ENCODE measurements at places on chromosomes 5 and 9.
A peak's percentile ranks its signal among the peaks of the same experiment; 100 is the strongest.

- DNase-seq = no peak
These were observed 242.5 kb downstream of the BNC2 start for GRCh38 chr9:16627967-16628366.

- no peak for DNase-seq
These were observed 46.1 kb downstream of the ASTN2 start for GRCh38 chr9:117368684-117369230.

DNA sequence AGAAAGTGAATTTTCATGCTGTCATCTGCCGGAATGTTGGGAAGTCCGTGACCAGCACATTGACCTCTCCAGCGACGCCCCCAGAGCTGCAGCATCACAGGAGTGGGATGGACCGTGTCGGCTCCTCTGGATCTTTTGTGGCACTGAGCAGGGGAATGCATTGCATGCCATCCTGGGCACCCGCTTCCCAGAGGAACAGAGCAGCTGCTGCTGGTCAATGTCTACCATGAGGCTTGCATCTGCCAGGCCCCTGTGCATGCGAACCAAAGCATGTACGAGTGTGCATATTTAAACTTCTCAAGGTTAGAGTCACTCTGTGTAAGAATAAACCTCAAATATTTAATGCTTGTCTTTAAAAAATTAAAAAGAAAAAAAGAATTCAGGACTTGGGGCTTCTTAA, 414.8 kb downstream of the GADD45G start:
- DNase-seq = peak; percentile 48

- DNase-seq = no peak
These were observed 3.8 kb upstream of the SHC3 start for GRCh38 chr9:89182369-89182768.

- peak; percentile 33 for DNase-seq
These were observed 177.6 kb upstream of the SMARCA2 start for GRCh38 chr9:1837453-1838084.

GRCh38 chr9:124280176-124280691, 22.5 kb downstream of the NEK6 start:
- DNase-seq = no peak

GRCh38 chr5:159343295-159344094, 13.2 kb upstream of the IL12B start:
- DNase-seq = no peak

GRCh38 chr5:121497176-121497575, 354.5 kb upstream of the FTMT start:
- no peak for DNase-seq

DNA sequence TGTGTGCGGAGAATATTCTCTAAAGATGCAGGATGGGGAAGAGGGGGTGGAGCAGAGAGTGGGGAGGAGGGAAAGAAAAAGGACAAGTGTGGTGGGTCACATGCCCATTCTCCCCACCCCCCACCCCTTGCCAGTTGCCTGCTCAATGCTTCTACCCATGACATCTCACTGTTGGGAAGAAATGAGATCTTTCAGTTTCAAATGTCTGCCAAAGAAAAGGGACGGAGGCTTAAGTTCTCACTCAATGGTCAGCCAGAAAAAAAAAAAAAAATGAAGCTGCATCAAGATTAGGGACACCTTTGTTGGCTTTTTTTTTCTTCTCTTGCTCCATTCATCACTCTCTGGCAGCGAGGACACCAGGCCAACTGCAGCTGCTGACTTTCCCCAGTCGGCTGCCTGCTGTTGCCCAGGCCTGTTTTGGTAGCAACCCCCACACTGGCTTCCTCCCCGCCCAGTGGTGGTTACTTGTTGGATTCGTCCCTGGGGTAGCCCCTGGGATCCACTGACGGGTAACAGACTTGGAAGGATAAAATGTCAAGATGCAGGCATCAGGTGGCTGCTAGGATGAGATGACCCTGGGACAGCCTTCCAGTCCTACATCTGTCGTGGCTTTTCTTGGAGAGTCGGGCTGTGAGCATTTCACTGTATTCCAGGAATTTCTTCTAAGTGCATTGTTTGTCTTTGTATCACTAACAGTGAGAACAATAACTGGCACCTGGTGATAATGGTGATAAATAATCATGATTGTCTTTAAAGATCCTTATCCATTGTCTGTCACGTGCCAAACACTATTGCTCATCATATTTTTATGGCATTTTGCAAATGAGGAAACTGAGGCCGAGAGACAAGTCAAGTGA, 9.1 kb downstream of the WWC1 start:
- no peak for DNase-seq

DNA sequence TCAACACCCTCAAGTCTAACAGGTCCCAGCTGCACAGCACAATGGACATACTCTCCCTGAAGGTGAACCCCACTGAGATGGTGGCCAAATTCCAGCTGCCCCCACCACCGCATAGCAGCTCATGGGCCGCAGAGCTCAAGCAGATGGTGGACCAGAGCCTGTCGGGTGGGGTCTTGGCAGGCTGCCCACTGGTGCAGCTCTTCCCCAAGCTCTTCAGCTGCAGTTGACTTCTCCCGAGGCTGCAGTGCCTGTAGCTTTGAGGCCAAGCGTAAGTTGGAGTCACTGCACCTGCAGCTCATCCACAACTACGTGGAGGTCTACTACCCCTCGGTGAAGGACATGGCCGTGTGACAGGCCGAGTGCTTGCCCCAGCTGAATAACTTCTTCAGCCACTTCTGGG, 56.6 kb upstream of the SPTLC1 start:
- no peak for DNase-seq

DNA sequence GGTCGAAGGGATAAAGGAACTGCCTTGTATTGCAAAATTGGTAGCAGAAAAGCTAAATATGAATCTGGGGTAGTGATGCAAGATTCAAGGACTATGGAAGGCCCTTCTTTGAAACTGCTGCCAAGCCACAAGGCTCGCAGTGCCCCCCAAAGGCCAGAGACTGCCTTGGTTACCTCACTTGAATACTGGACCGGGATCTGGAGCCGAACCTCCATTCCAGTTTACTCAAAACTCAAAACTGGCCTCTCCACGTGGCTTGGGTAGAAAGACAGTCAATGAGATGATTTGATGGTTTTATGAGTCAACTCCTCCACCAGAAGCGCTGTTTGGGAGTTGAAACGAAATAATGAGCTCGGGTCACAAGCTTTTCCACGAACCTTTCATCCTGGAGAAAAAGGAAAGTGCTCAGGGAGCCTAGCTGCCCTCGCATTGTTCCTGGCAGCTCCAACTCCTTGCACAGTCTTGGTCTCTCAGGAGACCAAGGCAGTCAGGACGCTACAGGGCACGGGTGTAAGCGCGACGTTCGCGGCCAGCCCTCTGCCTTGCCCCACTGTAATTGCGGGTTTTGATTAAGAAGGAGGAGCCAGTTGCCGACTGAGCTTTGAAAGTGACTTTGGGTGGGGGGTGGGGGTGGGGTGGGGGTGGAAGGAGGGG, 2.8 kb downstream of the ST8SIA4 start:
- peak; percentile 28 for DNase-seq

- no peak for DNase-seq
These were observed 536 bp downstream of the SLC27A4 start for GRCh38 chr9:128340691-128341434.

DNA sequence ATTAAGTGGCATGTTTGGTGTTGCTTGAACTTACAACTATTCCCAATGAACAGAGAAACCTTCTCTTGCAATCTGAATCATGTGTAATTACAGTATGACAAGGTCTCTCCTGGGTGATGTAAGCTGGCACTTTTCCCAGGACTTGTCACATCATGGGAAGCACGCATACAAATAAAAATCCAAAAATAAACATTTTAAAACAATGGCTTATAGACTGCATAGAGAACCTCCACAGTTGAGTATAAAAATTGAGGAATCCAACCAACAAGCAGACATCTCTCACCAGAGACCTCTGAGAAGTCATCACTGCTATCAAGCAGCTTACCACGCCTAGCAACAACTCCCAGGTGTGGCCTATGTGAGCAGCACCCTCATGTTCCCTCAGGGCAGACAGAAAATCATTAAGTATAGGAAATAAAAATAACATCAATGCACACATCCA, 3.9 kb downstream of the MLLT3 start:
- DNase-seq = no peak

- DNase-seq = no peak
These were observed 177.6 kb downstream of the DIRAS2 start for GRCh38 chr9:90464978-90465377.

DNA sequence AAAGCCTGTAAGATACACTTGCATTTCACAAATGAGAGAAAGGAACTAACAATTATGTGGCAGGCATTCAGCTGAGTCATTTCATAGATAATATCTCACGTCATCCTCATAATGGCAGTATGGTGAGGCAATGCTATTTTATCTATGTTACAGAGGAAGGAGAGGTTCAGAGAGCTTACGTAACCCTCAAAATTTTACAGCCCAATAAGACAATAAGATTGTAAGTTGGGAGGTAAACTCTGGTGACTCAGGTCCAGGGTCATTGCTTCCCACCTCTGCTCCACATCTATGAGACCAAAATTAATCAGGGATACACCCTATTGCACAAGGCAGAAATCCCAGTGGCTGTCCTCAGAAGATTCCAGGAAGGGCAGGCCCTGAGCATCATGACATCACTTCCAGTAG, 309.7 kb downstream of the NSG2 start:
- DNase-seq = no peak

All from renal pelvis (tissue), 12 donors.